ENCODE measurements at places on chromosomes 4 and X. TPM values are rescaled to one million over a fixed set of nuclear protein-coding genes. Genes with fewer than 3 reads are reported as not detected.

The UGT2B10 gene
- not detected for total RNA-seq

The PPP1R3F gene
- total RNA-seq: 1.6 TPM

The ESX1 gene
- total RNA-seq: not detected

The EVC gene
- 47.3 TPM for total RNA-seq

The POU3F4 gene
- total RNA-seq: not detected

The GPC4 gene
- 5.5 TPM for total RNA-seq

All from subcutaneous preadipocyte (primary cell).